H1 (cell line): ENCODE measurements at places on chromosomes 7 and 10. TPM values are rescaled to one million over a fixed set of nuclear protein-coding genes. Genes with fewer than 3 reads are reported as not detected.

Gene EBF3
- 0.08 and 0.20 TPM in 2 replicates for polyA plus RNA-seq

Gene ADIRF
- polyA plus RNA-seq = not detected in 2 replicates

Gene MACC1
- polyA plus RNA-seq = 1.2 and 2.0 TPM in 2 replicates

Gene EFCAB10
- 0.52 and 0.80 TPM in 2 replicates for polyA plus RNA-seq

Gene SH2D4B
- polyA plus RNA-seq = 0.06 TPM in 1 of 2 replicates, not detected in the other

Gene VWC2
- polyA plus RNA-seq = 0.13 and 0.24 TPM in 2 replicates

Gene ZNF485
- polyA plus RNA-seq = 2.5 and 3.2 TPM in 2 replicates

Gene PRTFDC1
- 4.1 and 5.9 TPM in 2 replicates for polyA plus RNA-seq

Gene DYNC1I1
- 0.45 and 0.67 TPM in 2 replicates for polyA plus RNA-seq

Gene C7orf57
- 0.08 and 0.25 TPM in 2 replicates for polyA plus RNA-seq

Gene VWA2
- polyA plus RNA-seq = 2.9 and 3.7 TPM in 2 replicates

Gene PRR15
- polyA plus RNA-seq = 4.9 and 8.4 TPM in 2 replicates

Gene IKZF1
- 1.3 and 1.5 TPM in 2 replicates for polyA plus RNA-seq

Gene MCM10
- polyA plus RNA-seq = 6.8 and 9.8 TPM in 2 replicates
